CD4-positive, alpha-beta T cell treated with Interleukin-21 for 1 hour (primary cell): ENCODE measurements at places on chromosomes 6 and 20.

- no peak for DNase-seq
Observed at GRCh38 chr6:150719831-150720230, 120.1 kb downstream of the PLEKHG1 start.

- no peak for DNase-seq
Observed at GRCh38 chr6:35967076-35967774, 46.3 kb upstream of the SRPK1 start.

DNA sequence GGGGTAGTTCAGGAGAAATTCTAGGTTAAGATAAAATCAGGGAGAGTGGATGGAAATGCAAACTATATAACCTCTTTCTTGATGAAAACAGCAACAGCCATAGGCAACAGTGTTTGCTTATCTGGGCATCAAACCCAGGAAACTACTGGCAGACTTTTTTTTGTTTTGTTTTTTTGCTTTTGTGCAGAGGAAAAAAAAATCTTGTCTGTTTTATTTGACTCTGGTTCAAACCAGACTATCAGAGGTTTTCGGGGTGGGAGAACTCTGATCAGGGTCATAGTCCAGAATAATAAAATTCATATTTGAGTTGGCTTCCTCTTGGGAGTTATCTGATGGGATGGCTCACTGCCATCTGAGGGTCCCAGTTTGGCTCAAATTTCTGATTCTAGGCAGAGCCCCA lies 88.8 kb upstream of the ZNFX1 start:
- DNase-seq, result no peak

- no peak for DNase-seq
Observed at GRCh38 chr6:150382171-150382570, 13.4 kb downstream of the IYD start.
